Stimulated activated CD4-positive, alpha-beta T cell treated with anti-CD3 and anti-CD28 coated beads, Interleukin-4, amount 100 ng/mL, for 24 hours (primary cell): ENCODE measurements at places on chromosomes 11 and 22.

- DNase-seq: peak; percentile 25
Observed at GRCh38 chr22:40009951-40010671, 15.4 kb downstream of the FAM83F start.

DNA sequence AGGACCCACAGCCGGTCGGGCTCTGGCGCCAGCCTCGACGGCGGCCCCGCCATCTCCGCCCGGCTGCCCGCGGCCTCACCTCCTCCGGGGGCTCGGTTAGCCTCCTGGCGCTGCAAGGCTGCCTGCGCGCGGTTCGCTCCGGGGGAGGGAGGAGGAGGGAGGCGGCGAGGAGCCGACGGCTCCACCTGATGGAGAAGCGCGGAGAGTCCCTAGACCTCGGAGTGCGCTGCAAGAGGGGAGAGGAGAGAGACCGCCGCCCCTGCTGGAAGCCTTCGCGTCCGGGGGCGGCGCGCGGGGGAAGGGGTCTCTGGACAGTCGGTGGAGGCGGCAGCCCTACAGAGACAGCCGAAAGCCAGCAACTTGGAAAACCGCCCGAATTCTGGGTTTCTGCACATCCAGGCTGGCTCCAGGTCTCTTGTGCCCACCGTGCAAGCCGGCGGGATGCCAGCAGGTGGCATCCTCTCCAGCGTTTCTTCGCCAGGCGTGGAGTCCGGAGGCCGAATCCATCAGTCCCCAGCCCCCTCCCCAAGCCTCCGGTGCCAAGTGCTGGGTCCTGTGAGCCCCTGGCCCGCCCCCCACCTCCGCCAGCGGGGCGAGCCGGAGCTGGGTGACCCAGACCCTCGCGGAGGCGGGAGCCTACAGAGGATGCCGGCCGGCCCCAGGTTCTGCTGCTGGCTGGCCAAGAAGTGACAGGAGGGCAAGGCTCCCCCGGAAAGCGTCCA lies 2.9 kb upstream of the KIRREL3 start:
- no peak for DNase-seq

- no peak for DNase-seq
Observed at GRCh38 chr11:98180511-98180910, 840.2 kb upstream of the CNTN5 start.

- no peak for DNase-seq
Observed at GRCh38 chr11:70107191-70107590, 29.1 kb downstream of the ANO1 start.

DNA sequence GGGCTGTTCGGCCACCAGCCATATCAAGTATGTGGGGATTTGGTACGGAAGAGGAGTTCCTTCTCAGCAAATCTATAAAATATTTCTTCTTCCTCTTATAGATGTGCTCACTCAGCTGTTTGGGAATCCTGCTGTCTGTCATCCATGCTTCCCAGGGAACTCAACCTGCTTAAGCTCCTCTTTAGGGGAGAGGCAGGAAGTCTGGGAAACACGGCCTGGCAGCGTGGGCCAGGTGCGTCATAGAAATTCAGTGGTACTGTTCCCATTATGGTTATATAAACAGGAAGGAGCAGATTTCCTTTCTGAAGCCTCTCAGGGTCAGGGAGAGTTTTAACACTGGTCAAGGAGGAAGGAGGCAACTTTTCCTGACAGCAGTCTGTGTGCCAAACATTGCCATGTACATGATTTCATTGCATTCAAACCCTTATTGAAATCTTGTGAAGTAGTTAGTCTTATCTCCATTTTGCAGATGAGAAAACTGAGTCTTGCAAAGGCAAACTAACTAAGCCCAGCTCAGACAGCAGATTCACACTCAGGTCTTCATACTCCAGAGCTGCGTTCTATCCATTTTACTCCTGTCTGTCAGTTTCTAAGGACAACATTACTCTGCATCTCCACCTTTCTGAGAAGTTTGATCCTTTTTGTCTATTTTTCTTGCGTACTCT lies 35.4 kb upstream of the AMOTL1 start:
- DNase-seq: no peak

DNA sequence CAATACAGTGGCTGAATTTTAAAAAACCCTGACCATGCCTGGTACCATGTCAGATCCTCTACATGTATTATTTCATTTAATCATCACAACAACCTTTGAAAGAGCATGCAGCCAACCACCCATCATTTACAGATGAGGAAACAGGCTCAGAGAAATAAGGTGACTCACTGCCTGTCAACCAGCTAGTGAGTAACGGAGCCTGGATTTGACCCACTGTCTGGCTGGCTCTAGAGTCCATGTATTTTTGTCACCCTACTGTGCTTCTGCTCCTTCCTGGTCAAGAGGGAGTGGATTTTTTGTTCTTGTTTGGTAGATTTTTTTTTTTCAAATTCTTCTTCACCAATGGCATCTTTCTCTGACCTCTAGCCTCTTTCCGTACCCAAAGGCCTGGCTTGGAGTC lies 77.4 kb downstream of the CWC15 start:
- no peak for DNase-seq

DNA sequence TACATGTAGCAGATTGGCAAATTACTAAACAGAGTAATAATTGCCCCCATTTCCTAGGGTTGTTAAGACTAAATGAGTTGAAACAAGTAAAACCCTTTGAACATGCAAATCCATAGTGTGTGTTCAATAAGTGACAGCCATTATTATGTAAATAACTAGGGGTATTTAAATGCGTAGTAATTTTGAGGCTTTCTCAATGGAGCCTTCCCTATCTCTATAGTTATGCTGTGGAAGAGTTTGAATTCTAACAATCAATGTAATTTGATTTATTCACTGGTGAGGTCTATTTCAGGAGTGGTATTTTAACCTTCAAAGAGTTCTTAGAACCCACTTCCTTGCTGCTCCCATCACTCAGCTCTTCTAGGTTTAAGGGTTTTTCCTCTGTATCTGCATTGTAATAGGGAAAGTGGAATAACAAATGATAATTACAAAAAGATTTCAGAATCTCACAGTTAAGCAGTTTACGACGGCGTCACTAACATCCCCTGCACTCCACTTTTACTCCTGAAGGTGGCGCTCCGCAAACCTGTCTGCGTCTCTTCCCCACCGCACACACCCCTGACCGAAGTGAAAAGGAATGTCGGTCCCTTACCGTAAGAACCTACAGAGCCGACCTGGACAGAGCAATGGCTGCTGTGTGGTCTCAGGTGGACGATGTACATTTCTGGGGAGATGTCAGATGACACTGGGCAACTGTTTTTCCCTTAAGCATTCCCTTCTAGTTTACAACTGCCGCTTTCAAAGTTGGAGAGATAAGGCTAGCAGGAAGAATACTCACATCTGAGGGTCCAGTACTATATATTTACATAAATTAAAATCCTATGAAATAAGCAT lies 80.8 kb downstream of the ZC3H12C start:
- DNase-seq: peak; percentile 60

DNA sequence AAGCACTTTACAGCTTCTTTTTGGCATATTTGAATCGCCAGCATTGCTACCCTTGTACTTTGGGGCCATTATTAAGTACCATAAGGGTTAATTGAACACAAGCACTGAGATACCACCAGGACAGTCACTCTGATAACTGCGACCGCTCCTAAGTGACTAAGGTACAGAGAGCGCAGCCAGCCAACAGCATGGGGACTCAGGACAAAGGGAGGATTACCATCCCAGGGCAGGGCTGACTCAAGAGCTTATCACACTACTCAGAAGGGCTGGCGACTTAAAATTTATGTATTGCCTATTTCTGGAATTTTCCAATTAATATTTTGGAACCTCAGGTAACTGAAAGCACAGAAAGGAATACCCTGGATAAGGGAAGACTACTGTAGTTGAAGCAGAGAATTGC lies 479 bp downstream of the ZNF280A start:
- DNase-seq: no peak
